ENCODE measurements at places on chromosomes 7 and 10.

DNA sequence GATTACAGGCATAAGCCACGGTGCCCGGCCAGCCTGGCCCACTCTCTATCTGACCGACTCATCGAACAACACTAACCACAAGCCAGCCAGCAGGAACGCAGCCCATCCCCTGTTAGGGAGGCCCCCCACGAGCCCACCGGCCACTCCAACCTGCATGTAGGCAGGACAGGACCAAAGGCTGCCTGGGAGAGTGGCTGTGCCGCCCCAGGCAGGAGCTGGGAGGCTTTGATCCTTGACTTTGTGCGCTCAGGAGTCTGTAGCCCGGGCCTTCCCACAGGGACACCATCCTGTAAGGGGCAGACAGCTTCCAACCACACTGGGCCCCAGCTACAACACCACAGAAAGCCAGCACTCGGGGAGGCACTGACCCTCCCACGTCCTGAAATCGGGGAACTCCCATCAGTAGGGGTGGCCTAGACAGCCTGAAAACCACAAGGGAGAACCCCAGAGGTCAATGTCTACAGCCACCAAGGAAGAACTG is 29.4 kb downstream of the GRID1 start:
- no peak for DNase-seq

DNA sequence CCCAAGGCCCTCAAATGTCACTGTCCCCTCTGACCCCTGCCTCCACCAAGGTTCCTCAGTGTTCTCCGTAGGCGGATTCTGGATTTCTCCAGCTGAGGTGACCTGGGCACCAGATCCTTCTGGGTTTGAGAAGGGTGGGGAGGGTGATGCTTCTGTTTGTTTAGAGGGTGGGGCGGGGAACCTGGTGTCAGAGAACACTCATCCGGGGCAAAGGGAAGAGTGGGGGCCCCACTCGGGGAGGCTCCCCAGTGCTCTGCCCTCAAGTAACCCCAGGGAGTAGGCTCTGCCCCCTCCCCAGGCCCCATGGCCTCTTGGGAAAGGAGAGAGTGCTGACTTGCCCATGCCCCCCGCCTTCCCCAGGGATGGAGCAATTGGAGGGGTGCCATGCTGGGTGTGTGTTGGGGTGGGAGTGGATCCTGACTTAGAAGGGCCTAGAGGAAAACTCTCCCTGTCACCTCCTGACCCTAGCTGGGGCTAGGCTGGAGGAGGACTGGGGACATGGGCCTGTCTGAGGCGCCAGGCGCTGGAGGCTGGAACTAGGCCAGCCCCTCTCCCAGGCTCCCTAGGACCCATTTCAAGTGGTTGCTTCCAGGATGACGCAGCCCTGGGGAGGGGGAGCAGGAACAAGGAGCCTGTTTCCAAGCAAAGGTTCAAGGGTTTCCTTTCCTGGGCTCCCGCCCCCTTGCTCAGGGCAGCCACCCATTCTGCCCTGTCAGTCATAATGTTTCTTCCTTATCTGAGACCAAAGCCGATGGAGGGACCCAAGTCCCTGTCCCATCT is 27.9 kb downstream of the KAZALD1 start:
- DNase-seq = no peak

GRCh38 chr10:51708609-51709008 is 9.2 kb upstream of the CSTF2T start:
- no peak for DNase-seq

- no peak for DNase-seq
These were observed 55.4 kb downstream of the CRPPA start for GRCh38 chr7:16365952-16366351.

- DNase-seq = no peak
These were observed 1.9 kb upstream of the HBP1 start for GRCh38 chr7:107166736-107167426.

- no peak for DNase-seq
These were observed 49.6 kb upstream of the CHST15 start for GRCh38 chr10:124142960-124143359.

DNA sequence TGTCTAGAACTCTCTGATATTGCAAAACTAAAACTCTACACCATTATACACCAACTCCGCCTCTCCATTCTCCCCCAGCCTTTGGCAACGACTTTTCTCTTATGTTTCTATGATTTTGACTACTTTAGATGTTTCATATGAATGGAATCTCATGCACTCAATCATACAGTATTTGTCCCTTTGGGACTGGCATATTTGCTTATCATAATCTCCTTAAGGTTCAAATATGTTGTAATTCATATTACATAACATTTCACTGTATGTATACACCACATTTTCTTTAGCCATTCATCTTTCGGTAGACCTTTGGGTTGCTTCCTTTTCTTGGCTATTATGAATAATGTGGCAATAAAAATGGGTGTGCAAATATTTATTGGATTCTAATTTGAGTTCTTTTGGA is 164.4 kb downstream of the ARL4A start:
- no peak for DNase-seq

- no peak for DNase-seq
These were observed 1107.2 kb downstream of the NRG3 start for GRCh38 chr10:82982110-82982608.

GRCh38 chr7:81478664-81479063 is 291.2 kb downstream of the HGF start:
- DNase-seq = no peak

DNA sequence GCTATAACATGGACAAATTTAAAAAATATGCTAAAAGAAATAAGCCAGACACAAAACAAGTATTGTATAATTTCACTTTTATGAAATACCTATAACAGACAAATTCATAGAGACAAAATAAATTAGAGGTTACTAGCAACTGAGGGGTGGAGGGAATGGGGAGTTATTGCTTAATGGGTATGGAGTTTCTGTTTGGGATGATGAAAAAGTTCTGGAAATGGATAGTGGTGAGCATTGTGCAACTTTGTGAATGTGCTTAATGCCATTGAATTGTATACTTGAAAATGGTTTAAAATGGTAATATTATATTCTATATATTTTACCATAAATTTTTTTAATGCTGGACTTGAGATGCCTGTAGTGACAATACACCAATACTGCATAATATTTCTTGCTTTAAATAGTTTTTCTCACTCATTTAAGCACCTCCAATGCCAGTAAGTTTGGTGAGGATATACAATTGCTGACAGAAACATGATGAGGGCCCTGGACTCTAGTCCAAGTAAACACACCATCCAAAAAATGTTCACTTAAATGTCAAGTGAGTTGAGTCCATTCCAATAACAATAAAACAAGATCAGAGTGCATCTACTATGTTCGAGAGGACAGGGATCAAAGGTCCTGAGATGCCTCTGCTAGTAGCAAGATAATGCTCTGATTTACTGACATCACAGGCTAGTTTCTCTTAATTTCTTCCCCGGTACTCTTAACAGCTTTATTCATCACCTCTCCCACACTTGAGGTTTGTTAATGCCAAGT is 71.9 kb downstream of the NT5C2 start:
- DNase-seq = no peak

- no peak for DNase-seq
These were observed 89.4 kb downstream of the SH3PXD2A start for GRCh38 chr10:103765981-103766380.

DNA sequence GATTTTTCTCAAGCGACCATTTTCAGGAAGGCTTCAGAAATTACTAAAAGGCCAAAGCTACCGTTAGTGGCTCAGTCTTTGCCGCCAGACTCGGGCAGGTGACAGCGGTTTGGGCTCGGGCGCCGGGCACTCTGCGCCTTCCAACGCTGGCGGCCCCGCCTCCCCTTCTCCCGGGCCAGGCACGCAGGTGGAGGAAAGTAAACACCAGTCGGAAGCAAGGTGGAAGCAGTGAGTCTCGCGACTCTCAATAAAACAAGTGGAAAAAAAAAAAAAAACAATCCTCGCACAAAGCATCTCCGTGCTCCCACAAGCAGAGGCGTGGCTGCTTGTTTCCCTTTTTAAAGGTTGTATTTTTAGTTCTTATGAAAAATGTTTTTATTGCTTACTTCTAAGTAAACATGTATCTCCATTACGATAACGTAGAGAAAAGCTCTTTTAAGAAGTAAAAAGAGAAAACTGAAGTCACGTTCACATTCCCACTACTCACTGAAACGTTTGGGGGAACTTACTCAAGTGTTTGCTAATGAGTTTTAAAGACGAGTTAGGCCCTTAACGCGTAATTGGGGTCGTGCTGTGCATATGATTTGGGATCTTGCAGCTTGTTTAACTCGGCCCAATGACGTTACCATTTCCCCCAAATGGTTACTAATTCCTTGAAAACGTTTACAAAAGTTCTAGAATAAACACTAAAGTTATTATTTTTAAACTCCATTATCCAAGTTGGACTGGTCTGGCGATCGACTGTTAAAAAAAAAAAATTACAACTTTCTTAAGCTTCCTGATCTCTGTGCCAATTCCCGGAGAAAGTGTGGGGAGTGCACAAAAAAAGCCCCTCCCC is 864 bp downstream of the CDCA7L start:
- DNase-seq = no peak

DNA sequence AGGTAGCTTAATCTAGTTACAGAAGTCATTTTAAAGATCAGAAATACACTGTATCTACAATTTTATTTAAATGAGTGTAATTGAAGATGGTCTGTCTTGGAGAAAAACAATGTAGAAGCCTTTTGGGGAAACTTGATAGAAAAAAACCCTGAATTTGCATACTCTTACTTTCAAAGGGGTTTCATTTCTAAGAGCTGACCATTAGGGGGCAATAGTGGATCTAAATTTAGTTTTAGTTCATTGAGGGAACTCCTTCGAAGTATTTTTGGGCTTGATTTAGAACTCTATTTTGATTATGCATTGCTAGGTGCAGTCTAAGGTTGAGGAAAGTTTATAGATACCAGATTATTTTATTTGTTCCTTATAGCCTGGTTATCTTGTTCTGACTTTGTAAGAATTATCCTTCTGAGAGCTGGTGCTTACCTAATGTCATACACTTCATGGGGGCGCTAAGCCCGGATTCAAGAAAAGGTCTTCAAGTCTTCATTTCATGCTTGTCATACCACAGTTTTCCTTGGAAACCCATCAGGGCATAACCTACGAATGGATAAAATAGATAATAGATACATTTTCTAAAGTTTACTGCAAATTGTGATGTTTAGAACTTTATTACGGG is 69.1 kb upstream of the MXI1 start:
- DNase-seq = no peak

DNA sequence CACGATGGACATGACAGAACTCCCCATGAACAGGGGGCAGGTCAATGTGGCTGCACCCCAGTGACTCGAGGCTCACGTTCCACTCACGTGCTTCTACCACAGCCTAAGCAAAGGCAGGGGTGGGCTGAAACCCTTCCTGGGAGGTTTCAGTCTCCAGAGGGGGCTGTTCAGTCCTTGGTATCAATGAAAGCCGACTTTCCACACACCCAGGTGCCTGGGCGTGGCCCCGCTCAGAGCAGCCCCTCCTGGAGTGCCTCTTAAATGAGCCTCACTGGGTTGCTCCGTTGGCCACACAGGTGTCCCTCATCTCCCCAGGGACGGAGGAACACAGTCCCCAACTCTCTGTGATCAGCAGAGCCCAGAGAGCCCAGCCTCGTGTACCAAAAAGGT is 90.5 kb upstream of the PDGFA start:
- no peak for DNase-seq

GRCh38 chr7:40033826-40034225 is 83.8 kb downstream of the CDK13 start:
- DNase-seq = no peak

DNA sequence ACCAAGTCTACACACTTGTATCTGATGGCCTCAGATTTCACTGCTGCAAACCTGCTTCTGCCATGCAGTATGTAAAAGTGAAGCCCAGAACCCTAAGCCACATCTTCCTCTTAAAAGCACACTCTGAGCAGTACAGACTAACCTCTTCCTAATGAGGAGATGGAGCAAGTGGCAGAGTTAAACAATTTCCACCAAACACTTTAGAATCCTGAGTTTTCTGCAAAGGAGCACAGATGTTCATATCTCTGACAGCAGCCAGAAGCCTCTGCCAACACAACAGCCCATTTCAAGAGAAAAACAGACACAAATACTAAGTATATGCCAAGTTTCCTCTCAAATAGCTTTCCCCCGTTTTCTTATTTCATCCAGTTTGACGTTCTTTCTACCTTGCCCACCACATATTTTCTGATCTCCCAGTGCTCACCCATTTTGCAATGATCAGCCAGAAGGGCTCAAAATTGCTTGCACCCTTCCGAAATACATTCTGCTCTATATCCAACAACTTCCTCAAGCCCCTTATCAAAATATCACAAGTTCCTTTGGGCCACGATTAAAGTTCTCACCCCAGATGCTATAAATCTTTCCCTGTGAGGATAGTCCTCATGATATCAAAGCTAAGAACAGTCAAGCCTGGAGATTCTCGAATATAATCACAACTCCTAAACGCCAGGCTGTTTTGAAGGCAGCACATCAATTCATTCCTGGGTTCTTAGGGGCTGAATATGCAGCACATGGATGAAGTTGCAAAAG is 27.5 kb downstream of the ELMO1 start:
- DNase-seq = no peak

DNA sequence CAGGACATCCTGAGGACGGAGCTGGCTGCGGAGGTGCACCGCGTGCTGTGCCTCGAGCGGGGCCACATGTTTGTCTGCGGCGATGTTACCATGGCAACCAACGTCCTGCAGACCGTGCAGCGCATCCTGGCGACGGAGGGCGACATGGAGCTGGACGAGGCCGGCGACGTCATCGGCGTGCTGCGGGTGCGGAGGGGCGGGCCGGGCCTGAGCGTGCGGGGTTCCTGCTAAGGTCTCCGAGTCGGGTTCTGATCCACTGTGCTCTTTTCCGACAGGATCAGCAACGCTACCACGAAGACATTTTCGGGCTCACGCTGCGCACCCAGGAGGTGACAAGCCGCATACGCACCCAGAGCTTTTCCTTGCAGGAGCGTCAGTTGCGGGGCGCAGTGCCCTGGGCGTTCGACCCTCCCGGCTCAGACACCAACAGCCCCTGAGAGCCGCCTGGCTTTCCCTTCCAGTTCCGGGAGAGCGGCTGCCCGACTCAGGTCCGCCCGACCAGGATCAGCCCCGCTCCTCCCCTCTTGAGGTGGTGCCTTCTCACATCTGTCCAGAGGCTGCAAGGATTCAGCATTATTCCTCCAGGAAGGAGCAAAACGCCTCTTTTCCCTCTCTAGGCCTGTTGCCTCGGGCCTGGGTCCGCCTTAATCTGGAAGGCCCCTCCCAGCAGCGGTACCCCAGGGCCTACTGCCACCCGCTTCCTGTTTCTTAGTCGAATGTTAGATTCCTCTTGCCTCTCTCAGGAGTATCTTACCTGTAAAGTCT is 10.4 kb downstream of the ATG9B start:
- DNase-seq = peak; percentile 34

- DNase-seq = no peak
These were observed 8.0 kb downstream of the SPOCK2 start for GRCh38 chr10:72080042-72080975.
